Lung (tissue), 17 donors: ENCODE measurements at places on chromosomes 12 and 14. TPM values are rescaled to one million over a fixed set of nuclear protein-coding genes. Genes with fewer than 3 reads are reported as not detected.

The DLGAP5 gene
- total RNA-seq = 0.34 TPM

The TMEM52B gene
- total RNA-seq = 2.3 TPM

DNA sequence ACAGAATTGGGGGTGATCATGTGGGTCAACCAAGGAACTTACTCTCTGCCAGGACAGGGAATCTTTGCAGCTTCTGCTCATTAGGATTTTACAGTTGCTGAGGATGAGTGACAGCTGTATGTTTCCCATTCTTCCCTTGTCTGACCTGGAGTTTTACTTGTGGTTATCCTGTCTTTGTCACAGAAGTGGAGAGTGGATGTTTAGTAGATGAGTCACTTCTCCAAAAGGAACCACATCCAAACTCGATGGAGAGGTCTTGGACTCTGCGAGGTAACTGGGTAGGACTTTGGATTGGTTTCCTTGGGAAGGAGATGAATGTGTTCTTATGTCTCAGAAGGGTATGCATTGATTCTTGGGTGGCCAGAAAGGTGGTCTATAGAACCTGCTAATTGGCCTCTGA is 53.8 kb upstream of the USP44 start:
- no peak for DNase-seq

- DNase-seq = peak; percentile 35
Measured at GRCh38 chr12:70648831-70649230, 11.6 kb upstream of the PTPRB start.

- no peak for DNase-seq
Measured at GRCh38 chr12:81968421-81968820, 209.3 kb upstream of the PPFIA2 start.

GRCh38 chr14:64234877-64235651 is 59.1 kb downstream of the ESR2 start:
- DNase-seq = no peak
